ENCODE measurements at places on chromosomes 2 and 18.

- no peak for DNase-seq
These were observed 123.2 kb upstream of the CDCA7 start for GRCh38 chr2:173231465-173231864.

GRCh38 chr2:109720380-109721106, 73.6 kb upstream of the RGPD5 start:
- no peak for DNase-seq

DNA sequence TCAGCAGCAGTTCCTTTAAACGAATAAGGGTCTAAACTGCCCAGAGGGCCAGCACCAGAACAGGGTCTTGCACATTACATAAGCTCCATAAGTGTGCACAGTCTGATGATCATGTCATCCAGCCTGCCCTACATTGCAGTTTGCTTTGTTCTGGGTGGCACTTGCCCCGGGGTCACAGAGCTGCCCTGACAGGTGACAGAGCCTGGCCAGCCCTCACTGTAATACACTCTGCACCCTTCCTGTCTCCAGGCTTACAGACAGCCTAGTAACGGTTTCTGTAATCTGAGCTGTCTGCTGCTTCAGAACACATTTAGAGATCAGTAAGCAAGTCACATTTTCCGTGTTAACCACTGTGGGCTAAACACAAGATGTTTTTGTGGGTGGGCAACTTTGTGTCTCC, 213.3 kb downstream of the FAM210A start:
- DNase-seq, result no peak

DNA sequence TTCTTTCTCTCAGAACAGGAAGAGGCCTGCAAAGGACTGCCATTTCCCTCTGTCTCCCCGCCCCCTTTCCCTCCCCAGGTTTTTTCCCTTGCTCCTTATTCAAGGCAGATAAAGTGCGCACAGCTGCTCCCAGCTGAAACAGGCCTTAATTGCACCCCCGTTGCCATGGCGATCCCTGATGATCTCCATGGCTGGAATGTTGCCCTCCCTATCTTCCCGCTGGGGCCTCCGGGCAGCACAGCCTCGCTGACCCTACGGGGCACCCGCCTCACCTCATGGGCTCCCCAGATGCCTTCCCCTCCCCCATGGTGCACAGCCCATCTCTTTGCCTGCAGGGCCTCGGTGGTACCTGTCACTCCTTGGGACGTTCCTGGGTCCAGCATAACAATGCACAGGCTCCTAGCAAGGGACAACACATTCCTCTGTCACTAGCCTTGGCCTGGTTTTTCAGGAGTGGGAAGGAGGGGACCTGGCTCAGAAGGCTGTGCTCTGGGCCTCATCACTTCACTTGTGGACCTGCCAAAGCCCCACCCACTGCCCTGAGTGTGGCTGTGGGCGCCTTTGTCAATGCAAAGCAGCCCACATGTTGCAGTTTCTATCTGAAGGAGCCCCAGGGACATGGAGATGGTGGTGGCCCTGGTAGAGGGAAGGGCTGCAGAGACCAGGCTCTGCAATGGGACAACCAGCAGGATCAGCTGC, 115.0 kb downstream of the CELF4 start:
- DNase-seq, result no peak

DNA sequence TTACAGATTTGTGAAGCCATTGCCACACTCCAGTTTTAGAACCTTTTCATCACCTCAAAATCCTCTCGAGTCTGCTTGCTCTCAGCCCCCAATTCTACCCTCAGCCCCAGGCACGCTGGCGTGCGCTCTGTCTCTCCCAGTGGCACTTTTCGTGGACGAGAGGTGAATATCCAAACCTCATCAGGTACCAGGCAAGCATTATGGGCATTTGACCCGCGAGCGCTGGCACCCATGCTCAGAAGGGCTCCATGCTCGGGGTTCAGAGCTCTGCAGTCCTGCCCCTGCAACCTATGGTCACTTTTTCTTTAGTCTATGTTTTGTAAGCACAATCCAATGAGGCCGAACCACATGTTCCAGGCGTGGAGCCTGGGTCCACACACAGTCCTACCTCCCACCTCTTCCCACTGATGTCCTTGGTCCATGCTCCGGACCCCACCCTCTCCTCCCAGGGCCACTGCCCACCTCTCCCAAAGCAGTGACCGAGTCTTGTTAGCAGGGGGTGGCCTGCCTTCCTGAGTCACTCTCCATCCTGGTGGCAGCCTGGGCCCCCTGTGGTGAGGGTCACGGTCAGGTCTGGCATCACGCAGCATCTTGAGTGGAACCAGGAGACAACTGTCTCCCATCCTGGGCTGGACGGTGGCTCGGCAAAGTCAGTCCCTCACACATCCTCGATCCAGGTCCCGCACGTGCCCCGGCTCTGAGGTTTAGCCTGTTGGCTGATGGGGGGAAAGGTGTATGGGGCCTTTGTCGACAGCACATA, 256.9 kb downstream of the NDUFA10 start:
- no peak for DNase-seq

DNA sequence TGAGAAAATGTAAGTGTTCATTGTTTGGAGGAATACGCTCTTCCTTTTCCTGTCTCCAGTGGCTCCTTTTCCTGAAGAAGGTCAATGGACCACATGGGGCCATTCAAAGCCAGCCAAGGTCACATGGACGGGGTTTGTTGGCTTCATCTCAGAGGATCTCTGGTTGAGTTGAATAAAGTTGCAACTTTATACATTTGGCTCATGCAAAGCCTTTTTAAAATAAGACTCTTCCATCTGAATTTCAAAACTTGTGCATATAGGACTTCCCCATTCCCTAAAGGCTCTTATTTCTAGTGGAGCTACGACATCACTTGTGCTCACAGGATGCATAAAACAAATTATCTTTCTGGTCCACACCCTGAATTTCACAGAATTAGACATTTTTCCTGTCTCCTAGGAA, 235.5 kb downstream of the CMPK2 start:
- DNase-seq, result no peak

GRCh38 chr2:16485251-16485650, 180.4 kb downstream of the CYRIA start:
- DNase-seq, result no peak

DNA sequence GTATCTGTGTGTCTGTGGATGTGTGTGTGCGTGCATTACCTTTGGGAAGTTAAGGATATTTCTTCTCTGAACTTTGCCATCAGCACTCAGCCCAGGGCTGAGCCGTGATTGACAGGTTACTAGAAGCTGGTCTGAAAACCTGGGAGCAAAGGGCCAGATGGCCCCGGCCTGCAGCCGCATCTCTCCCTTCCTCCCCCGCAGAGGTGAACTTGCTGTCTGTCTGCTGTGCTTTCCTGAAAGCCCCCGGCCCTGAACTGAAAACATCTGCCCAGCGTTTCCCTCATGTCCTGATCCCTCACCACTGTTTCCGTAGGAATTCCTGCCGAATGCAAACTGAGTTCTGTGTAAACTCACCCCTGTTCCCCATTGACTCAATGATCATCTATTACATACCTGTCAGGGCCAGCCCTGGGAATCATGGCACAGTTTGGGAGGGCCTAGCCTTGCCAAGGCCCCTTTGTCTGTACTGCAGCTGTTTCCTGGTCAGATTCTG, 45.8 kb downstream of the MYCN start:
- no peak for DNase-seq

- no peak for DNase-seq
These were observed 1899.8 kb upstream of the PIK3C3 start for GRCh38 chr18:40055262-40055661.

GRCh38 chr2:42844901-42845821, 52.8 kb upstream of the HAAO start:
- no peak for DNase-seq
